Stimulated activated CD4-positive, alpha-beta T cell treated with anti-CD3 and anti-CD28 coated beads, Interleukin-15, amount 100 ng/mL, for 24 hours (primary cell): ENCODE measurements at places on chromosomes 6 and 20.

GRCh38 chr6:49833386-49833785, 32.9 kb downstream of the CRISP1 start:
- no peak for DNase-seq

DNA sequence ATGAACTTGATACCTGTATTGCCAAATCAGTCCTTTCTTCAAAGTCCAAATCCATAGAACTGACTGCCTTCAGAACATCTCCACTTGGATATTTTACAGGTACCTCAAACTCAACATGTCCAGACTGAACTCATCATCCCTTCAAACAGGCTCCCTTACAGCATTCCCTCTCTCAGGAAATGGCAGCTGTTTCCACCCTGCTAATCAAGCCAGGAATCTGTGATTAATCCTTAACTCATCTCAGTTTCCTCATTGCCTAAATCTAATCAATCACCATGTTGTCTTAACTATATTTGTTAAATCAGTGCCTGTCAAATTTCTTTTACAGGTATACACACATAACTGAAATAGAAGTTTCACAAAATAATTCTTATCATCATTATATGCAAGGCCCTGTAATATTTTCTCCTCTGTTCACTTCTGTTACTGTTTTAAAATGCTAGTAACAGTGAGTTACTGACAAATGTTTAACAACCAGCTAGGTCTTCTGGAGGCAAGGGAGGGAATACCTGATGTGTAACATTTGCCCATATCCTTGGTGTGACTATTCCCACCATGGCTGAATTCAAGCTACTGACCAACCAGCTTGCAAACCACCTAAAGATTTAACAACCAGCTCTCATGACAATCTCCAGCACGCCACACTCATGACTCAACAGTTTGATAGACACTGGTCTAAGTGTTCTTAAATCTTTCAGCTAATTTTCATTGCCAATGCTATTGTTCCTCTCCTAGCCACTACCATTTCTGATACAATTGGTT, 124.9 kb downstream of the ADAT2 start:
- DNase-seq = no peak

DNA sequence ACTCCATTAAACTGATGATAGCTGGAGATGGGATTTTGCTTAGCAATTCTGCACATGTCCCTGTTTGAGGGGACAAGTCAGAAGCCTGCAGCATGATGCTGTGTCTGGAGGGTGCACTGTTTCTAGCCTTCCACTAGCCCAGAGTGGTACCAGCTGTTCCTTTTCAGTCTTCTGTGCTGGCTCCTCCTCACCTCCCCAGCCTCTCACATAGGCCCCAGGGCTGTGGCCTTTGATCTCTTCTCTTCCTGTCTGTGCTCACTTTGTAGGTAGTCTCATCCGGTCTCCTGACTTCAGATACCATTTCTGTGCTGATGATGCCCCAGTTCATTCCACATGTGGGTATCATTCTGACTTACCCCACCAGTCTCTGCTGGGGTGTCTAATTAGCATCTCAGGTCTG, 126.3 kb downstream of the HIVEP1 start:
- peak; percentile 27 for DNase-seq

DNA sequence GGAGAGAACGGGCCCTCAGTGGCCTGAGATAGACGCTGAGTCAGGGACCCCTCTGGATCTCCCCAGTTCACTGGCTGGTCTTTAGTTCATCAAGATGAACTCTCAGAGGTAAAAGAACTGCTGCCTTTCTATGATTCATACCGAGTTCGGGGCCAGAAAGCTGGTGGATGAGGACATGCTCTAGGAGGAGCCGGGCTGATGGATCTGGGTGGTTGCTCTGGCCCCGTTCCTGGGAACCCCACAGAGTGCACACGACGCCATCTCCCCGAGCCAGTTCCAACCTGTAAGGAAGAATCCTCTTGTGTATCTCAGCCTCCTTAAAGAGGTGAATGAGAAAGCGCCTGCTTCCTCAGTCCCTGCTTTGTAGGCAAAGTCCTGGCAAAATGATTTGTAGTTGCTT, 142.6 kb upstream of the PDE10A start:
- DNase-seq = no peak

- DNase-seq = no peak
Observed at GRCh38 chr6:22008248-22008836, 288.5 kb downstream of the PRL start.

- DNase-seq = no peak
Observed at GRCh38 chr6:19669206-19669605, 168.0 kb upstream of the ID4 start.

DNA sequence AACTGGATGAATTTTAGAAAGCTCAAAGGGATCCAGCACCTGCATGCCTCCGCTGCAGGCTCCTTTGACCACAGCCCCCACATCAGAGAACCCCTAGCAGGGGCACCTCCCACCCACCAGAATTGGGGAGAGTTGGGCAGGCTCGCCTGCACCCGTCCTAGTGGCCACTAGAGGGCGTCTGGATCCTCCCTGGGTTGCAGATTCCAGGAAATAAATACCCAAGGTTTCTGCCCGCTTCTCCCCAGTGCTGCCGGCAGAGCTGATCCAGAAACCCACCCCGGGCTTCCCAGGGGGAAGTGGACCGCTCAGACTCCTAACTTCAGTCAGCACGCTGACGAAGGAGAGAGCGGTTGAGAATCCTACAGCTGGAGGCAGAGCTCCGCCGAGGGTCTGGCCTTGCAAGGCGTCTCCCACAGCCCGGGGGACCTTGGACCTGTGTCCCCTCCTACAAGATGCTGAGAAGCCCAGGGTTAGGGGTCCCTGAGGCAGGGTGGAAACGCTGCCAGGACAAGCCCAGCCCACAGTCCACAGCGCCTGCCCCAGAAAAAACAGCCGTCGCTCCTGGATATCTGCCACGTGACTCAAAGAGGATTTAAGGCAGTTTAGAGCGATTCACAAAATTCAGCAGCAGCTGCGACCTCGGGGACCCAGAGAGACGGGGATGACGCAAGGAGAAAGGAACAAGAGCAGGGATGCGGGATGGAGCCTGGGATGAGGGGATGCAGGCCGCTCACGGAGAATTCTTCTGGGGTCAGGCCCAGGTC, 32.6 kb upstream of the PHACTR3 start:
- peak; percentile 74 for DNase-seq

GRCh38 chr6:98823428-98824161, 10.8 kb upstream of the POU3F2 start:
- no peak for DNase-seq

DNA sequence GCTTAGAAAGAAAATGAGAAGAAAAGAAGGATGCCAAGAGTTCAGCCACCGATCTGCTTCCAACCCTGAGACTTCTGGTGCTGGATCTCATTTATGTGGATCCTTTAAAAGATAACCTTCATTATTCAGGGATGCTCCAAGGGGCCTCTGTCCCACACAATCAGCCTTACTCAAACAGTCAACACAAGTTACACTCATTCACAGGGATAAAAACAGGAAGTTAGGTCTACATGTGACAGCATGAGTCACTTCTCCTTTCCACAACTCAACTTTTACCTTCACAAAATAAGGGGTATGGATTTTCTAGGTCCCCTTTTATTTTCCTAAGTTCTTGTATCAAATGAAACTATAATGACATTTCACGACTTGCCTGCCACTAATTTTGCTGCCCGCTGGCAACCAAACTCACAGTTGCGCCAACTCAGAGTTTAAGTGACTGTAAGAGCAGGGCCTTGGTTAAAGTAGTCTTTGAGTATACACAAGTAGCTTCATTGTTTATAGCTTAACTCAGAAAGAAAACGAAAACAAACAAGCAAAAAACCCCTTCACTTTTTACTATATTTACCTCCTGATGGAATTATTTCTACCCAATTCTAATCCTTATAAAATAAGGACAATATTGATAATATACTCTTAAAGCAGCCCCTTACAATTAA, 278.8 kb upstream of the RUNX2 start:
- no peak for DNase-seq

- no peak for DNase-seq
Observed at GRCh38 chr6:38396209-38396608, 243.5 kb downstream of the BTBD9 start.

DNA sequence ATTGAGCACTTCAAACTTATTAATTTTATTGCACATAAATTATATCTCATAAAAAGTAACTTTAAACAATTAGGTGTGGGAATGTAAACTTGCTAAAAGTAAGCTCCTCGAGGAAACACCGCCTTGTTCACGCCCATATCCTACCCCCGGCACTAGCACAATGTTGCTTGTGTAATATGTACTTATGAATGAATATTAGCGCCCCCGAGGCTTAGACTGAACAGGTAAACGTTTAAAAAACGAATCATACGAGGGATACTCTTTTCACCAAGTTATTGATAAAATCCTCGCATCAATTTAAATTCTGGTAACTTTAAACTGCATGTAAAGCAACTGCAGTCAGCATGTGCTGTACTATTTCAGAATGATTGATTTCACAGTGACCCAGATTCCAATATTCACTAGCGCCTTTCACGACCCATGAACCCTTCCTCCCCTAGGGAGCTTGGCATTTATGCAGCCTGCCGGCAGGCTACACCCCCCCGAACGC, 637 bp downstream of the TFB1M start:
- DNase-seq = peak; percentile 29

GRCh38 chr20:53679597-53680309, 86.1 kb upstream of the ZNF217 start:
- no peak for DNase-seq

DNA sequence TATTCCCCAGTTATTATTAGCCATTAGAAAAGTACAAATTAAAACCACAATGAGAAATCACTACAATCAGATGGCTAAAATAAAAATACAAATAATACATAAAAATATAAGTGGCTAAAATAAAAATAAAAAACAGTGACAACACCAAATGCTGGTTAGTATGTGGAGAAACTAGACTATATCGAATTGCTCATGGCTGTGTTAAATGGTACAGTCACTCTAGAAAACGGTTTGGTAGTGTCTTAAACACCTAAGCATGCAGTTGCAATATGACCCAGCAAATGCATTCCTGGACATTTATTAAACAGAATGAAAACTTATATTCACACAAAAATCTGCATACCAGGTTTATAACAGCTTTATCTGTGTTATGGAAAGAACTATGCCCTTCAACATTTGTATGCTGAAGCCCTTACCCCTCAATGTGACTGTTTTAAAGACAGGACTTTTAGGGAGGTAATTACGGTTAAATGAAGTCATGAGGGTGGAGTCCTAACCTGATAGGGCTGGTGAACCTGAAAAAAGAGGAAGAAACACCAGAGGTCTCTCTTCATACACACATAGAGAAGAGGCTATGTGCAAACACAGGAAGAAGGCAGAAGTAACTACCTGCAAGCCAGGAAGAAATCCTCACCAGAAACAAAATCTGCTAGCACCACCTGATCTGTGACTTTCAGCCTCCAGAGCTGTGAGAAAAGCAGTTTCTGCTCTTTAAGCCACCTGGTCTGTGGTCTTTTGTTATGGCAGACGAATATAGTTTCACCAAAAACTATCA, 84.9 kb downstream of the ASCC3 start:
- DNase-seq = no peak

DNA sequence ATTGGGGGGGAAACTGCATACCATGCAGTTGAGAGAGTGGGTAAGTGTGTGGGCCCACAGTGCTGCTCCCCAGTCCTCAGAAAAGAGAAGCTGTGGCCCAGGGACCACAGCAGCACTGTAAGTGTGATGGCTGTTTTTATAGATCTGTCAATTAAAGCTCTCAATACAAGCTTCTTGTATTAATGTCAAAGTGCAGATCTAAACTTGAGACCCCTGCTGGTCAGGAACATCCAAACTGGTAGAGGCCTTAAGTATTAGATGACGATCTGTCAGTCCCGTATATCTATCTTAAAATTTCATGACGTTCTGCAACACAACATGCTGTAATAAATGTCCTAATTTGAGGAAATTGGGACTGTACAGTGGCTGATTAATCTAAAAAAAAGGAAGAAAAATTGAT, 74.8 kb downstream of the TULP4 start:
- no peak for DNase-seq

DNA sequence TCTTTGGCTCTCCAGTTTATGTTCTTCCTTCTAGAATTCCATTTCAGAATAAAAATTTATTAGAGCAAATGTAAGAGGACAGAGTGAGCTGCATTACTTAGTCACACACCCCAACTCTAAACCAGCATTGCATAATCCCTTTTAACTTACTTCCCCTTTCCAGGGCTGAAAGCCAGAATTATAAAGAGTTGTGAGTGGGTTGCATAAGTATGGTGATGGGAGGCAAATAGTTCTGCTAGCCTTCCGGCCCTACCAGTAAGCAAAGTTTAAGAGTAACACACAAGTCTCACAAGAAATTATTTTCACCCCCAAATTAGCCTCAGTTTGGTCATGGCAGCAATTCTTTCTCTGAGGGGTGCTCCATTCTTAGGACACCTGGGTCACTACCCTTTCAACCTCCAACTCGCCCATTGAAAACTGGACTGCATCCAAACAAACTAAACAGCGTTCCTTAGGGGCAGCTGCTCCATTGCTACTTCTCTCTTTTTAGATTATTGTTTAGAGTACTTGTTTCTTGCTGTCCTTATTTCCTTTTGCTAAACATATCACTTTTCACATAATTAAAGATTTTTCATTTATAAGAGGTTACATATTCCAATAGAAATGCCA, 1.6 kb downstream of the KIAA0408 start:
- no peak for DNase-seq

- DNase-seq = no peak
Observed at GRCh38 chr6:121847806-121848522, 412.5 kb downstream of the GJA1 start.

DNA sequence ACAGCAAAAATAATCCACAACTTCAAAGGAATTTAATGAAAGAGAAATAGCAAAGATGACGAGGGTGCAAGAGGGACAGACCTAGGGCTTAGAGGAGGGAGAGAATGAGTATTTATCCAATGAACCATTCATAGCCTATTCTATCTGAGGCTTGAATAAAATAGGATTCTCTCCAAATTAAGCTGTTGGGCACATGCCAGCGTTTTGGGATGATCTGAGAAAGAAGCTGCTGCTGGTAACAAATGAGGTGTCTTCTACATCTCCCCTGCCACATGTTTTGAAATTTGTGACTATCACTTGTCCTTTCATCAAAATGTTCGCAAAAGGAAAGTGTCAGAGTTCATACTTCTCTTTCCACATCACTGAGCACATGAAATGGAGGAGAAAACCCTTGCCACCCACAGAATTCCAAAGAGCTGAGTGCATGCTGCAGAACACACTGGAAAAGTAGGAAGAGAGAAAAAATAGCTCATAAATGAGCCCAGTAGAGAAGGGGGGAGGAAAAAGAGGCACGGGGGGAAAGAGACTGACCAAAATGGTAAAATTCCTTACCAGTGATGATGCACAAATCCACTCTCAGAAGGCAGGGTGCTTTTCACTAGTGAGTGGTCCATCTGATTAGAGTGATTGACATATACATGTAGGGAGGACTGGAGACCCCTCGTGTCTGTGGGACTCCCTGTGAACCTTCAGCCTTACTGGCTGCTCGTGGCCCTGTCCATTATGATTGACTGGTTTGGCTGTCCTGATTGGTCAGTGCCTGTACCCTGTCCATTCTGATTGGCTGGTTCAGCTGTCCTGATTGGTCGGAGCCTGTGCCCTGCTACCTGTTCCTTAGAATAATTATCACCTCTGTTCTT, 180.5 kb downstream of the OGFRL1 start:
- no peak for DNase-seq
